ENCODE measurements at places on chromosomes 3 and 15.

DNA sequence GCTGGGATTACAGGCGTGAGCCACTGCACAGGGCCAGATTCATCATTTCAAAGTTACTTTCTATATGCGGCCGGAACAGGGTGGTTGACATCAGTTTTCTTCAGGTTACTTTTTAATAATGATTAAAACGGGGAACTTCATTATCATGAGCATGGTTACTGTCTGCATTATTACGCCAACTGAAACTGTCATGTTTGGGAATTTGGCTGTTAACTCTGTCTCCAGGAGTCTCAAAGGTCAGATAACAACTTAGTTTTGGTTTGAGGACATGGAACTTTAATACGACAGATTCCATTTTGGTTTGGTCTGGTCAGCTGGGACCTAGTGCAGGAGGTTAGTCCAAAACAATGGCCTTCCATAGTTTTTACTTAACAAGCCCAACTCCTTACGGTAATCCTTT is 8.5 kb downstream of the CYP8B1 start:
- no peak for DNase-seq

DNA sequence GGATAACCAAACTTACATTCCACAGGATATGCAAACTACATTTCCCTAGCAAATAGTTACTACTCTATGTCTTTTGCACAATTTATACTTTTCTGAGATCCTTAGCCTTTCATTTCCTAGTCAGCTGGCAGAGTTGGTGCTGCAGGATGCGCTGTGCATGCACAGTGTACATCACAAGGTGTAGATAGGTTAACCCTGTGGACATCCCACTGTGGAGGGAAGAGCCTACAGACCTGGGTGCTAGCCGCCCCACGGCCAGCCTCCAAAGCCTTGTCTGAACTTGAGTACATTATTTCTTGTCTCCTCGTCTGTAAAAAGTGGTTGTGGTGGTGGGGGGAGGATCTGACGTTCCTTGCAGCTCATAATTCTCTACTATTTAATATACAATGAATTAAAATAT is 3.5 kb downstream of the TNFSF10 start:
- DNase-seq: no peak

DNA sequence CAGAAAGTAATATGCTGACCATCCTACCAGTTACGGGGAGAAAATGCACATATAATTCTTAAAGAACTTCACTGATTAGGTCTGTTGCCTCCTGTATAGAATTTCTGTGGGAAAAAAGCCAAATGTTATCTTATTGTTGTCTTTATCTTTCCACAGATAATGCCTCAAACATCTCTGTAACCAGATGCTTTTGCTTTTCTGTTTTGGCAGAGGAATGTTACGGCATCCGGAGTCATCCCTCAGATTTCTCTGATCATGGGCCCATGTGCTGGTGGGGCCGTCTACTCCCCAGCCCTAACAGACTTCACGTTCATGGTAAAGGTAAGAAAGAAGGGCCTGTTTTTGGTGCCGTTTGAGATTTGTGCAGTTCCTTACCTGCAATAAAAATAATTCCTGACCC is 33.5 kb downstream of the PCCB start:
- no peak for DNase-seq

DNA sequence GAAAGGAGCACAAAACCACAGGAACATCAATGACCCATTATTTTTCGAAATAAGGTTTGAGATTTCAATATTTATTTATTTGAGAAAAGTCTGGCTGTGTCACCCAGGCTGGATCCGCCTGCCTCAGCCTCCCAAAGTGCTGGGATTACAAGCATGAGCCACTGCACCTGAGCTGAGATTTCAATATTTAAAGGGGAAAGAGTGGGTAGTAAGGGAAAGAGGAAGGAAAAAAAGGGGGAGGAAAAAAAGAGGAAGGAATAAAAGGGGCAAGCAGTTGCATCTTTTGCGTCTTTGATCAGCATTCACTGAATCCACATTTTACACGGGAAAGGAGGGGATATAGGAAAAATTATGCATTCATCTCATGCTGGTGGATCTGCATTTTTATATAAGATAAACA is 47.4 kb downstream of the ERICH6 start:
- DNase-seq: no peak

- peak; percentile 63 for DNase-seq
These were observed 50.1 kb downstream of the HEG1 start for GRCh38 chr3:125005676-125006075.

GRCh38 chr3:187322291-187322690 is 30.8 kb upstream of the MASP1 start:
- no peak for DNase-seq

DNA sequence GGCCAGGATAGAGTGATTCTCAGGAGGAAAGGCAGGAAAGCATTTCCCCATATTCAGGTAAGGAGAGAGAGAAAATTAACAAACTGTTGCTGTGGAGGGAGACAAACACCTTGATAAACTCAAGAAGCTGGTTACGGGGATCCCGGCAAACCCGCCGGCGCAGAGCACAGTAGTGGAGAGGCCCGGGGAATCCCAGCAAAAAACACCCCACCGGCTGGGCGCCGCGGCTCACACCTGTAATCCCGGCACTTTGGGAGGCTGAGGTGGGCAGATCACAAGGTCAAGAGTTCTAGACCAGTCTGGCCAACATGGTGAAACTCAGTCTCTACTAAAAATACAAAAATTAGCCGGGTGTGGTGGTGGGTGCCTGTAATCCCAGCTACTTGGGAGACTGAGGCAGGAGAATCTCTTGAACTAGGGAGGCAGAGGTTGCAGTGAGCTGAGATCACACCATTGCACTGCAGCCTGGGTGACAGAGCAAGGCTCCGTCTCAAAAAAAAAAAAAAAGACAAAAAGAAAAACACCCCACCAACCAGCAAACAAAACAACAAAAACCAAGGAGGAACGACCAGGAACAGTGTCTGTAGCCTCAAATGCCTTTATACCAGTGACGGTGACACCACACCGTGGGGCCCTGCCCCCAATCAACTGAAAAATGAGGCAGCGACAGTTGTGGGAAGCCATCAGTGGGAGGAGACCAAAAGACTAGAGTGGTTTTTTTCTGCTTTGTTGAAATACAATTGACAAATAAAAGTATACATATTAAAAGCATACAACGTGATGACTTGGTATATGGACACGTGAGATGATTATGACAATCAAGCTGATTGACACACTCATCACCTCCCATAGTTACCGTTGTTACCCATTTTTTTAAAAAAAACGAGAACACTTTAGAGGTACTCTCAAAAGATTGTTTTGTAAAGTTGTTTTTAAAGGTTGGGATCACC is 40.2 kb upstream of the IDH2 start:
- no peak for DNase-seq

GRCh38 chr3:55686426-55687254 is 199.5 kb upstream of the WNT5A start:
- no peak for DNase-seq

- DNase-seq: no peak
These were observed 930.6 kb upstream of the EPHA6 start for GRCh38 chr3:95883801-95884200.

- no peak for DNase-seq
These were observed 170.0 kb downstream of the NR2F2 start for GRCh38 chr15:96500508-96500907.

- no peak for DNase-seq
These were observed 196.8 kb upstream of the MBNL1 start for GRCh38 chr3:152071924-152072323.

GRCh38 chr3:105913616-105914015 is 44.8 kb upstream of the CBLB start:
- no peak for DNase-seq

DNA sequence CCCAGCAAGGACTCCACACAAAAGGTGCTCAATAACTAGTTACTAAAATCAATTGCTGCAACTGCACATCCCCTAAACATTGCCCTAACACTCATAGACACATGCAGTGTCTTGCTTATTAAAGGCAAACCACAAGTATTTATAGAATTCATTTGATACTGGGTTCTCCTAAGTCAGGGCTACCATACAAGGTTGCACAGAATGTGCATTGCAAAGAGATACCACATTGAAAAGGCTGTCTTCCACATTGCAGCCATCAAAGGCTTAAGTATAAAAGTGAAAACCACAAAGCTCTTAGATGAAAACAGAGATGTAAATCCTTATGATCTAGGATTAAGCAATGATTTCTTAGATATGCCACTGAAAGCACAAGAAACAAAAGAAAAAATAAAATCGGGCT is 33.6 kb upstream of the TOPAZ1 start:
- no peak for DNase-seq

DNA sequence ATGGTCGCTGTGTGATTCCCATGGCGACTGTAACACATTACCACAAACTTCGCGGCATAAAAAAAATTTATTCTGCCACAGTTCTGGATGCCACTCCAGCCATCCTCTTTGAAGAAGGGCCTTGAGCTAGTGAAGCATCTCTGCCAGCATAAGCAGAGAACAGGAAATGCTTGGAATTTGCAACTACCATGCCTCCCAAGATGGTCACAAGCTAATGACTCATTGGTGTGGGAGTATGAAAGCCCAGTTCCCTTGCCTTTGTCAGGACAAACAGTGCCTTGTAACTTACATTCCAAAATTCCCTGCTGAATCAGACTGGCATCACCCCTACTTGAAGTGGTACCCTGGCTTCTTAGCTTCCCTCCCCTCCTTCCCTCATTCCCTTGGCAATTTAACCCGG is 129.7 kb downstream of the PROS1 start:
- no peak for DNase-seq

DNA sequence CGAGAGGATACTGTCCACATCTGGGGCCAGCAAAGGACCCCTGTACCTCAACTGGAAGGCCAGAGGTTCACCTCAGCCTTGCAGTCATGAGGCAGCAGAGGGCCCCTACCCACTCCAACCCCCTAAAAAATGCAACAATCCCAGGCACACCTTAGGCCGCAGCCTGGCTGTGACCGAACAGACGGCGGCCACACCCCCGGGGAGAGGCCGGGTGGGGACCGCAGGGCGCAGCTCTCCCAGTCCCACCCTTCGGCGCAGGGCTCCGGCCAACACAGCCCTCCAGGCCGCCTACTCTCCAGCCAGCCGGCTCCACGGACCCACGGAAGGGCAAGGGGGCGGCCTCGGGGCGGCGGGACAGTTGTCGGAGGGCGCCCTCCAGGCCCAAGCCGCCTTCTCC is 457 bp upstream of the DNAJA4 start:
- no peak for DNase-seq

- no peak for DNase-seq
These were observed 3.5 kb downstream of the KCNMB3 start for GRCh38 chr3:179247289-179248015.

- DNase-seq: no peak
These were observed 904 bp upstream of the MCTP2 start for GRCh38 chr15:94230431-94230882.

GRCh38 chr3:157572559-157573270 is 69.5 kb upstream of the VEPH1 start:
- DNase-seq: no peak

- DNase-seq: no peak
These were observed 13.4 kb downstream of the RTP1 start for GRCh38 chr3:187210545-187211327.

- no peak for DNase-seq
These were observed 18.9 kb downstream of the EBLN2 start for GRCh38 chr3:73080216-73080966.

- DNase-seq: no peak
These were observed 723 bp upstream of the DRD3 start for GRCh38 chr3:114179575-114179974.

GRCh38 chr3:28151608-28152228 is 89.7 kb upstream of the CMC1 start:
- DNase-seq: no peak

DNA sequence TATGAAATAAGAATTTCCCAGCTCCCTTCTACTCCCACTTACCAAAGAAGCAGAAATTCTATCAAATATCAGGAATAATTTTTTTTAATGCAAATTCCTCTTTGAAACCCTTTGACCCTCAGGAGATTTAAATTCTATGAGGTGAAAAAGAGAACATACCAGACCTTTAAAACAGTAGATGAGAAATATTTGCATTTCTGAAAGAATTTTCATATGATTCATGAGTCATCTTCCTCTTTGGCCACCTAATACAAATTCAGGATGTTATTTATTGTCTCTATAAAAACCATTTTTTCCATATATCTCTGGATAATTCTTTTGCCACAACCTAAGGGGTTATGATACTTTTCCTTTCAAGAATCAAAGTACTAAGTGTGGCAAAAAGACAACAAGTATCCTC is 67.3 kb upstream of the ST3GAL6 start:
- DNase-seq: no peak

DNA sequence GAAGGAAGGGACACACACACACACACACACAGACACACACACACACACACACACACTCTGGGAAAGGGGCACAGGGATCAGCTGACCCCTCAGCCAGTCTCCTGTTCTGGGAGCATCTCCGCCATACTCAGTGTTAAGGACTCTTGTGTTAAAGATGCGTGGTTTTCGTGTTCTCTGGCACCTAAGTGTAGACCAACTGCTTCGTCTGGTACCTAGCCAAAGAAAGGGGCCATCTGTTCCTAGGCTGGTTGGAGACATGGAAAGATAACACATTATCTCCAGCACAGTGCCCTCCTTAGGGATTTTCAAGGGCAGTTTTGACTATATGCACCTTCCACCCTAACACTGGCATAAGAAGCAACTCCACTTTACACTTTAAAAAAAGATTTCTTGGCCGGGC is 65.1 kb downstream of the EPHB1 start:
- peak; percentile 41 for DNase-seq

- peak; percentile 84 for DNase-seq
These were observed 50.6 kb downstream of the SLC6A6 start for GRCh38 chr3:14452740-14453710.

DNA sequence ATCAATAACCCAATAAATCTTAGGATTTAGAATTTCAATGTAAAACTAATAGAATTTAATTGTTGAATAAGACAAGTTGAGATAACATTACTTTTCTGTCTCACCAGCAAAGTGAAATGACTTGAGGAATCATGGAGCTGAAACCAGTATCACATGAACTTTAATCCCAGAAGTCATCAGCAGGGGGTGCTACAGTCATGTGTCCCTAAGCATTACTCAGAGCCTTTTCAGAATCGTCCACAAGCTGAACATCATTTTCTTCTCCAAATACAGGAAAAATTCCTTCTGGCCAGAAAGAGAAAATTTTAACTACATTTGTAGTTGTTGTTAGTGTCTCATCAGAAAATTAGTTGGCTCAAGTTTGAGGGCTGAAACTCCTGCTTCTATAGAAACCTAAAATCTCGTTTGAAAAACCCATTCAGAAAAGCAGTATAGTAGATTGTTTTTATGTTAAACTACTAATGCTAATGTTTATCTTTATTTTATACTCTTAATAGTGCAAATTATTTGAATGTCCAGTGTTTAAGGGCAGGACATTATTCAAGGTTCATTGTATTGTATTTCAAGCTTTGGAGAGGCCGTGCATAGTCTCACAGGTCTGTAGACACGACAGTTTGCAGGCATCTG is 384.1 kb downstream of the PLOD2 start:
- no peak for DNase-seq

DNA sequence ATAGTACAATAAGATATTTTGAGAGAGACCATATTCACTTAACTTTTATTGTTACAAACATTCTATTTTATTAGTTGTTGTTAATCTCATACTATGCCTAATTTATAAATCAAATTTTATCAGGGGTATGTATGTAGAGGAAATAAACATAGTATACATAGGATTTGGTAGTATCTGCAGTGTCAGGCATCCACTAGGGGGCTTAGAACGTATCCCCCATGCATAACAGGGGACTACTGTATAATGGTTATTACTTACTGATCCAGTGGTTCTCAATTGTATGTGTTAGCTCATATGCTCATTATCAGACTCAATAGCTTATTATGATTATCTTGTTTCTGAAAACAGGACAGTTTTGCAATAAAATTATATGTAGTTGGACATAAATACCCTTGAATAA is 27.6 kb downstream of the CMC1 start:
- no peak for DNase-seq

- no peak for DNase-seq
These were observed 530.2 kb upstream of the CBLB start for GRCh38 chr3:106398891-106399600.

GRCh38 chr3:140216249-140216648 is 281.3 kb downstream of the CLSTN2 start:
- DNase-seq: no peak

Data from DMS79 (cell line).